ENCODE measurements at places on chromosomes 5 and 9. TPM values are rescaled to one million over a fixed set of nuclear protein-coding genes. Genes with fewer than 3 reads are reported as not detected.

GRCh38 chr5:106907979-106908378 is 762.8 kb downstream of the EFNA5 start:
- no peak overlapping the region for H3K27ac ChIP-seq
- no peaks in the 10 kb centered on the region for H3K4me1 ChIP-seq
- H3K36me3 ChIP-seq: no peaks in the 10 kb centered on the region
- no peak overlapping the region for H3K4me3 ChIP-seq
- no peaks in the 10 kb centered on the region for H3K27me3 ChIP-seq
- DNase-seq: no peak

DNA sequence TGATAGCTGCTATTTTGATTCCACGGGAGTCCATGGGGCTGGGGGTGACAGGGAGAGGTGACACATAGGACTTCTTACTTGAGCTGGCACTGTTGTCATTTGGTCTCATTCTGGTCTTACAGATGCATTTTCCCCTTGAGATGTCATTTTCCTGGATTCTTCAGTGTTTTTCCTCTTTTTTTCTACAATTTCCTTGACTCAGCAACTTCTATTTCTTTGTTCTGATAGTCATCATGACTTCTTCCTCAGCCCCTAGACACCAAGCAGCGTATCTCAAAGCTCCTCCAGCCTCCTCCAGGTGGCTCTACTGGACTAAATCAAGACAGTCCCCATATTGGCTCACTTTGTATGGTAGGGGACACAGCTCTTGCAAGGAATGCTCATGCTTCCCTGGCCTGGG is 16.5 kb downstream of the LVRN start:
- no peaks in the 10 kb centered on the region for H3K4me1 ChIP-seq
- no peak overlapping the region for H3K27ac ChIP-seq
- no peak for DNase-seq
- H3K36me3 ChIP-seq: no peaks in the 10 kb centered on the region
- H3K27me3 ChIP-seq: no peaks in the 10 kb centered on the region

GRCh38 chr5:3024126-3024525 is 272.6 kb upstream of the IRX2 start:
- H3K36me3 ChIP-seq: no peaks in the 10 kb centered on the region
- no peak overlapping the region for H3K27ac ChIP-seq
- no peak overlapping the region for H3K4me3 ChIP-seq

DNA sequence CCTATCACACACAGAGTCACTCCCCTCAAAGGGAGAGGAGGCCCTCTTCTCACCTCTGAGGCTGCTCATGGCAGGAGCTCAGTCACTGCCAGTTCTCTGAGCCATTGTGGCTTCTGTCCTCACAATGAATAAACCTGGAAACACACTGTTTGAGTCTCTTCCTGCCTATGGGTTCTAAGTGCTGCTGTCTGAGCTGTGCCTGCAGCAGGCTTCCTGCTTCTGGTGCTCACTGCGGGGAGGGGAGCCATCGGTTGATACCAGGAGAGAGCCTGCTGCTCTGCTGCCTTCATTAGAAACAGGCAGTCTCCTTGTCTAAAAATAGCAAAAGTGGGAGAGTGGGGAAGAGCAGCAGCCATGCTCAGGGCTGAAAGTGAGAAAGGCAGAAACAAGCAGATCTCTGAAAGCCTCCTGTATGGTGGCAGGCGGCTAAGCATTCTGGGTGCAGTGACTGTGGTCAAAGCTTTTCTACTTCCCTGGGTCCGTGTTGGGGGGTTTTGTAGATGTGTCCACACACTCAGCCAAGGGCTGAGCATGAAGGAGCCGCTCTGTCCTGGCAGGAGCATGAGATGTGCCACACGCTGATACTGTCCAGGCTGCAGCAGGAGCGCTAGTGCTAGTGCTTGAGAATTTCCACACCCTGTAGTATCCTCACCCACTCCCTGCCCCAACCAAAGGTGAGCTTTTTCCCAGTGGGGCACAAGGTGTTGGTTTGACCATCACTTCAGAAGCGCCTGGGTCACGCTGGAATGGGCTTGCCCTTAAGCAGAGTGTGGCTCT is 34.2 kb downstream of the PRKACG start:
- peak; percentile 26 for DNase-seq
- H3K27ac ChIP-seq: peak overlapping the region; percentile 74
- H3K36me3 ChIP-seq: no peaks in the 10 kb centered on the region
- H3K4me3 ChIP-seq: no peak overlapping the region
- peaks cover 66% of the 10 kb centered on the region for H3K4me1 ChIP-seq
- H3K27me3 ChIP-seq: no peaks in the 10 kb centered on the region

DNA sequence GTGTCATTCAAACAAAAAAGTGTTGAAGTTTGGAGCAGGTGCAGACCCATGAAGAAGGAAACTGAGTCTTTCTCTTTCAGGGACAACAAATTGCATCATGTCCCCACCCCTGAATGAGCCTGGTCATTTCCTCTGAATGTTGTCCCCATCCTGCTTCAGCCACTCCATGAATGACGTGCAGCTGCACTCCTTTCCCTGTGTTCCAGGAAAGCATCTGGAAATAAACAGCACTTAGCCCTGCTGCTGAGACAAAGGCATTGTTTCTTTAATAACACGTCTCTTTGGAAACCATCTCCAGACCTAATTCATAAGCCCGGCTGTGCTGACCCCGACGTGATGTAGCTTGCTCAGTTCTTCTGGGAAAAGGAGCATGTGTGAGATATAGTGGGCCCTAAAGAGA is 682.3 kb downstream of the BRINP1 start:
- no peak overlapping the region for H3K27ac ChIP-seq
- H3K4me3 ChIP-seq: no peak overlapping the region
- H3K27me3 ChIP-seq: no peaks in the 10 kb centered on the region
- no peaks in the 10 kb centered on the region for H3K4me1 ChIP-seq

- DNase-seq: no peak
- H3K4me3 ChIP-seq: no peak overlapping the region
- H3K36me3 ChIP-seq: no peaks in the 10 kb centered on the region
- no peak overlapping the region for H3K27ac ChIP-seq
Observed at GRCh38 chr5:108093186-108093585, 288.7 kb downstream of the FBXL17 start.

Gene EPB41L4A
- total RNA-seq: 12.1 TPM

Gene ANXA2R
- total RNA-seq: 4.4 TPM

Measured in transverse colon (tissue), 4 donors.